NCI-H187 treated with DMSO at 0.1 percent for 48 hours (cell line): ENCODE measurements at places on chromosomes 12 and 14.

- no peak for DNase-seq
Observed at GRCh38 chr12:91922674-91923073, 223.0 kb downstream of the BTG1 start.

DNA sequence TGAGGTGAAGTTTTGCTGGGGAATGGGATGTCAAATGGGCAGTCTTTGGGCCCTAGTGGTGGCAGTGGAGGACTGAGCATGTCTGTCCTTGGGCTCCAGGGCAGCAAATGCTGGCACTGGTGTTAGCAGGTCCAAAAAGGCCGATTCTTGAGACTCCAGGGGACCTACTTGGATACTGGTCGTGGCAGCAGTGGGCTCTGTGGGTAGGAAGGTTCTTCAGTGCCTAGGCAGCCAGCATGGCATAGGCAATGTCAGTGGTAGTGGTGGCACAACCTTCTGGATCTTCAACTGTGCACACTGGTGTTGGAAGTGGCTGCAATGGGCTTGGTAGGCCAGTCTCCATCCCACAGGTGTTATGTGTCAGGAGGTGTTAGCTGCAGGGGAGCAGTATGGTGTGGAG lies 334.7 kb upstream of the KITLG start:
- no peak for DNase-seq

DNA sequence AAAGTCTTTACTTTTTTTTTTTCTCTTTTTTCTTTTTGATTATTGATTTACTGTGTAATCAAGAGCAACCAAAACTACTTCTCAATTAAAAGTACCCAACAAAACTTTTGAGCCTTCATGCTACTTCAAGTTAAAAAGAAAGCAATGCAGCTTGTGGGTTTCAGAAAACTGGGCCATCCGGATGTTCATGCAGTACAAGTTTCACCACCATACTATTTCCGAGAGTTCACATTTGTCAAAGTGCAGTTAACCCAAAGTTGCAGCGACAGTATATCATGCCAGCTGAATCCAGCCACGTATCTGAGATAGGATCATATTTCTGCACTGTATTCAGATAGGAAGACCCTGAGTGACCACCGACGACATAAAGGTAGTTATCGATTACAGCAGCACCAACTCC lies 33.0 kb downstream of the KLHL28 start:
- no peak for DNase-seq

GRCh38 chr14:55500219-55500701 lies 59.8 kb upstream of the TBPL2 start:
- no peak for DNase-seq

DNA sequence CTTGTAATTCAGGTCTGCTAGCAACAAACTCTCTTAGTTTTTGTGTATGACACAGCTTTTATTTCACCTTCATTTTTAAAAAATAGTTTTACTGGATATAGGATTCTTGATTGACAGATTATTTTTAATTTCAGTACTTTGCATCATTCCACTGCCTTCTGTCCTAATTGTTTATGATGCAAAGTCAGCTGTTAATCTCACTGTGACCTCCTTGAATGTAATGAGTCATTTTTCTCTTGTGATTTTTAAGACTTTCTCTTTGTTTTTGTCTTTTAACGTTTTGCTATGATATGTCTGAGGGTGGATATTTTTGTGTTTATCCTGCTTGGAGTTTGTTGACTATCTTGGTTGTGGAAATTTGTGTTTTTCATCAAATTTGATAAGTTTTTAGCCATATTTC lies 126.3 kb upstream of the FBXO33 start:
- DNase-seq: no peak

DNA sequence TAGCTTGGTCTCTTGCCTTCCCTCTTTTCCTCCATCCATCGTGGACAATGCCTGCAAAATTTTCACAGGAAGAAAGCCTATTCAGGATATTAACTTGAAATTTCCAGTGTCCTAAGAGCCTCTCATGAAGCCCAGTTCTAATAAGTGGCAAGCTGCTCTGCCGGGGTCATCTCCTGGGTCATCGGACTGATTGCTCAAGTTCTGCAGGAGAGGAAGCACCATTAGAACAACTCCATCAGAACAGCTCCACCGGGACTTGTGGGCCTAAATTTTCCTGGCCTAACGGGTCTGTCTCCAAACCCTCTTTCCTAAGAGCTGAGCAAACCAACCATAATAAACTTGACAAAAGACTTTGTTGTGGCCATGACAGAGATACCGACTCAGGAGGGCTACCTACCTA lies 13.9 kb downstream of the ERG28 start:
- no peak for DNase-seq

GRCh38 chr12:4648104-4648500 lies 749 bp downstream of the AKAP3 start:
- DNase-seq: no peak

GRCh38 chr12:64351265-64351664 lies 39.3 kb downstream of the C12orf56 start:
- DNase-seq: no peak
